Cardiac muscle cell (in vitro differentiated cells and primary cell): ENCODE measurements at places on chromosomes 1 and 21. TPM values are rescaled to one million over a fixed set of nuclear protein-coding genes. Genes with fewer than 3 reads are reported as not detected.

The ST3GAL3 gene
- 35.6 and 35.7 TPM in 2 replicates for polyA plus RNA-seq

The INSRR gene
- polyA plus RNA-seq: 0.11 and 0.30 TPM in 2 replicates

The OR2T11 gene
- not detected in 2 replicates for polyA plus RNA-seq

The TSEN15 gene
- 64.4 and 68.9 TPM in 2 replicates for polyA plus RNA-seq

The KIFAP3 gene
- 73.2 and 75.8 TPM in 2 replicates for polyA plus RNA-seq

The WNT3A gene
- 0.12 TPM in 1 of 2 replicates, not detected in the other for polyA plus RNA-seq

The MCOLN2 gene
- 0.11 TPM in 1 of 2 replicates, not detected in the other for polyA plus RNA-seq
